ENCODE measurements at places on chromosomes 11 and 22.

GRCh38 chr11:23058656-23059055, 198.4 kb upstream of the CCDC179 start:
- no peak for DNase-seq

DNA sequence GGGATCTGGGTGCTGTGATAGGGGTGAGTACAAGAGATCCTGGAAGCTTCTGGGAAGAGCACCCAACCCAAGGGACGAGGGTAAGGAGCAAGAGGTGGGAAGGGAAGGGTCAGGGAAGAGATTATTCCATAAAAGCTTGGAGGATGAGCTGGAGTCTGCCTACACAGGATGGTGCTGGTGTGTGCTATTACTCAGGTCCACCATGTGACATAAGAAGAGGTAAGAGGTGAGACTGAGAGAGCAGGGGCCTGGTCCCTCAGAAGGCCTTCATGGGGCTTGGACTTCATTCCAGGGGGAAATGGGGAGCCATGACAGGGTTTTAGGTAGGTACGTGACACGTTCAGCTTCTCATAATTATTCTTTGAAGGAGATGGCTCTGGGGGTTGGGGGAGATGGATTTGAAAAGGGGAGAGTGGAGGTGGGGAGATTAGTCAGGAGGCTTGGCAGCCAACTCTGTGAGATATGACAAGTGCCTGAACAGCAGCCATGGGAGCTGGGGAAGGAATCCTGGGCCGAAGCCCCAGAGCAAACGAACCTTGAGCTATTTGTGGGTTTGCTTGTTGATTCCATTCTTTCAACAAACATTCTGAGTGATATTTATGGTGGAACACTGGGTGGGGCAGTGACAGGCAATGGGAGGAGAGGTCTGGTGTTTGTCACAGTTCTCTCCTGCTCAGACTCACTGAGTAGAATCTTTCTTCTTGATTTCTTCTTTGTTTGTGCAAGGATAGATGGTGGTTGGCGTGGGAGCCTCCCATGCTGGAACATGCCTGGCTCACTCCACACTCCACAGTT, 11.2 kb upstream of the NCAM1 start:
- no peak for DNase-seq

GRCh38 chr11:92462821-92463220, 238.2 kb downstream of the FAT3 start:
- DNase-seq = no peak

DNA sequence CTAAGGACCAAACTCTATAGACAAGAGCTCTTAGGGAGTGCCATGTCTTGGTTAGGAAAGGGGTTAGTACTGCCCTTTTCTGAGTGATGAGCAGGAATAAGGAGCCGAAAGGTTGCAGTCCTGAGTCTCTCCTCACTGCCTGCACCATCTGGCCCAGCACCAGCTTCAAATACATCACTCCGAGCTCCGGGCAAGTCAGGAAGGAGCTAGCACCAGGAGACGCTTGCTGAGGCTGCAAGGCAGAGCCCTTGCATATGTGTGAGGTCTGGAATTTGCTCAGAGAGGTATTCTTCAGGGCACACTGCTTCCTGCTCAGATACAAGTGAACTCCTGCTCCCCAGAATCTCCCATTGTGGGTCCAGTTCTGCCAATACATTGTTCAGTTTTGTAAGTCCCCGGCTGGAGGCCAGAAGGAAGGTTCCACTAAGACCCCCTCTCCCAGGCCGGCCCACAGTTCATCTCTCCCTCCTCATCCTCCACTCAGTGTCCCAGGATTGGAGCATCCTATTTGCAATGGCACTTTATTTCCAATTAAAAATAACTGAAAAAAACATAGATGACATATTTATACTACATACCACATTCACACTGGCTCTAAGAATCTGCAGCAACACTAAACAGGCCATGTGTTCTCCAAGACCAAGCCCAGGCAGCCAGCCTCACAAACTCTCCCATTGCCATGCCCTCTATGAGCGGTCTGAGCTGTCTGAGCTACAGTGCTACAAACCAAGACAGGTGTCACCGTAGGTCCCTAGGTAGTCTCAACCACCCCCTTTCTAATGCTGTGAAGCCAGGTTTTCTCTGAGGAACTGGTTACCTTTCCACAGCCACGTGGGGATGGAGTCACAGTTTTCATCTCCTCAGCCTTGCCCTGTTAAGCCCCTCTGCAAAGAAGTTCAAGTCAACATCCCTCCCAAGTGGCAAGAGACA, 55.1 kb upstream of the SPATA19 start:
- no peak for DNase-seq

DNA sequence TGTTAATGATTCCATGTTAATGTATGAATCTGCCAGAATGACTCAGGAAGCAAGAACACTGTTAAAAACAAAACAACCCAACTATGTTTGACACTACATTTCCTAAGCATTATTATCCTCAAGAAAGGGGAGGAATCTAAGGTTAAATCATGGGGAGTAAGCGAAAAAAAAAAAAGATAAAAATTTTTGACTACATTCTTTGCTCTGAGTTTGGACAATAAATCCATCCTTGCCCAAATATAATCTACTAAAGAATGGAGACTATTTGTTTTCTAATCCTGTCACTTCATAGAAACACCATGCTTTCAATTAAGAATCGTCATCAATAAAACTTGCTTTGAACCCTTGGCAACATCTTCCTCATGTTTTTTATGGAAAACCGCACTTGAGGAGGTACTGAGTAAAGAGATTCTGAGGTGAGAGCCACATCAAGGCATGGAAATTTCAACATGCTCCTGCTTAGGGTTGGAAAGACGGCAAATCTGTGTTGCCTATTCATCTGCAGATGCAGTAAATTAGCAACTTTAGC, 9.7 kb downstream of the MAML2 start:
- no peak for DNase-seq

- DNase-seq = peak; percentile 92
Observed at GRCh38 chr11:74325649-74326645, 14.5 kb upstream of the P4HA3 start.

- no peak for DNase-seq
Observed at GRCh38 chr22:39665661-39666431, 95.3 kb downstream of the CACNA1I start.

DNA sequence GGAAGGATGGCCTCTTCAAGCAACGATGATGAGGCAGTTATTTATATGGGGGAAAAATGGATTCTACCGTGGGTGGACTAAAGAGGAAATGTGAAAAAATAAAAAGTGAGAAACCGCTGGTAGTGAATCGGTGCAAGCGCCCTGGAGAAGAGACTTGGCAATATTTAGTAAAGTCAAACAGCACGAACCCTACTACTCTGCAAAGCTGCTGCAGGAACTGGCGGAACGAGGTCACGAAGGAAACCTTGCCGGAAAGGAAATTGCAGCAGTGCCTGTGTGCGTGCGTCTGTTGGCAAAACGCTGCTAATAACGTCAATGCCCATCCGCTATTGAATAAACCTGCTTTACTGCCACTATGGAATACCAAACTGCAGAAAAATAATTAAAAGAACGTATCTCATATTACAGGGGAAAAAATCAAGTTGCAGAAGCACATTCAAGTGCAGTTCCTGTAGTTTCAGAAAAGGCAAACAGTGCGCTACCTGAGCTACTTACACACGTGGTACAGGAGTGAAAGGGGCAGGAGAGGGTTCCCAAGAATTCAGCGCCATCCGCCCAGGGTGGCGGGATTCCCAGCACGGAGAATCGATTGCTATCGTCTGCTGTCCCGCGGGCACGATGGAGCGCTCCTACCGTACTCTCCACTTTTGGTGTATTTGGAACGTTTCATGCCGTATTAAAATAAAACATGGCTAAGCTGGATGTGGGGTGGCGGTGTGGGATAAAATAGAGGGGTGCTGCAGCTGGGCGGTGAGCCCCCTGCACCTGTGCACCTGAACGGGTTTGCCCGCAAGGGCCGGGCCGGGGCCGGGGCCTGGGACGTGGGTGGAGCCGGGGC, 585 bp upstream of the NADSYN1 start:
- no peak for DNase-seq

Measured in NCI-H1694 (cell line).